ENCODE measurements at places on chromosomes 4 and X.
A peak's percentile ranks its signal among the peaks of the same experiment; 100 is the strongest.

- no peak for DNase-seq
Measured at GRCh38 chr4:104749062-104749461, 254.4 kb upstream of the CXXC4 start.

- no peak for DNase-seq
Measured at GRCh38 chr4:83449009-83449408, 6.6 kb downstream of the HELQ start.

GRCh38 chr4:128571747-128572146 is 237.8 kb upstream of the JADE1 start:
- no peak for DNase-seq

GRCh38 chrX:150438165-150438564 is 75.0 kb downstream of the MAMLD1 start:
- no peak for DNase-seq

- no peak for DNase-seq
Measured at GRCh38 chr4:184815046-184815877, 10.5 kb downstream of the ACSL1 start.

DNA sequence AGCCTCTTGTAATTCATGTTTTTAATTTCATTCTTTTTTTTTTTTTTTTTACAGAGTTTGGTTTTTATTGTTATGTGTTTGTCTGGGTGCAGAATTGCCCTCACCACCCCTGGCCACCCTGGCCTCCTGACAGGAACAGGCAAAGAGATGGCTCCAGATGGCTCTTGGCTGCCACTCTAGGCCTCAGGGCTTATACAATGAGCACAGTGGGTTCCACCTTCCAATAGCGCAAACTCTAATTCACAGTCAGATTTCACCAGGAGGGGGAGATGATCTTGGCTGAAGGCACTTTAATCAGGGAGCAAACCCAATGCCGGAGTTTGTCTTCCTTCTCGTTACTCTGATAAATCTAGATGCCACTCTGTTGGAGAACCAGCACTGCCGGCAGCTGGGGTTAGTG is 24.8 kb downstream of the CPE start:
- no peak for DNase-seq

GRCh38 chr4:1049591-1049905 is 38.1 kb downstream of the FGFRL1 start:
- DNase-seq, result no peak

GRCh38 chr4:87326460-87326859 is 3.8 kb upstream of the HSD17B13 start:
- DNase-seq, result no peak

- no peak for DNase-seq
Measured at GRCh38 chrX:69280933-69281332, 115.7 kb upstream of the PJA1 start.

DNA sequence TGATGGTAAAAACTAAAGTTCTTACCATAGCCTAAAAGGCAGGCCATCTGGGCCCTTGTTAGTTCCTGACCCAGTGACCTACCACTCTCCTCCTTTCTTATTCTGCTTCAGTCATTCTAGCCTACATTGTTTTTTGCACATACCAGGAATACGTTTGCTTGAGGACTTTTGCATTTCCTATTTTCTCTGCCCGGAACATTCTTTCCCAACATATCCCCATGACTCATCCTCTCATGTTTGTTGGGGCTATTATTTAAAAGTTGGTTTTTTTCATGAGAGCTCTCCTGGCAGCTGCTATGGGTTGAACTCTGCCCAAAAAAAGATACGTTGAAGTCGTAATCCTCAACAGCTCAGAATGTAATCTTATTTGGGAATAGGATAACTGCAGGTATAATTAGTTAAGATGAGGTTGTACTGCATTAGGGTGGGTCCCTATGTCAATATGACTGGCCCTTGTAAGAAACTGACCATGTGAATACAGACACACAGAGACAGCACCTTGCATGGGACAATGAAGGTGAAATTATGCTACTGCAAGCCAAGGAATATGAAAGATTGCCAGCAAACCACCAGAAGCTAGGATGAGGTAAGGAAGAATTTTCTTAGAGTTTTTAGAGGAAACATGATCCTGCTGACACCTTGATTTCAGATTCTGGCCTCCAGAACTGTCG is 138.3 kb upstream of the PDHA2 start:
- DNase-seq, result no peak

DNA sequence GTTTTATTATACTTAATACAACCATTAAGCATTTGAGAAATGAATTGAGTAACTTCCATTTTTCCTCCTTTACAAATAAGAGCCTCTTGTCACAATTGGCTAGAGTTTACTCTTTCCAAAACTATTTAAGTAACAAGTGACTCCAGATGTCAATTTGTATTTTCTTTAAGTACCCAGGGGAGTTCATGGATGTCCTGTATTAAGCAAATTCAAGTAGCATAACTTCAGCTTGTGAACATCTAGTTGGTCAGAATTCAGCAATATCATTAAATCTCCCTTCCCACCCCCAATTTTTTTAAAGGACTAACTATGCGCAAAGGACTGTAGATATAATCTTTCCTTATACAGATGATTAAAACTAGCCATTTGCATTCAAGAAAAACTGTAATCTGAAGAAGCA is 1.4 kb upstream of the ADGRL3 start:
- DNase-seq, result no peak

DNA sequence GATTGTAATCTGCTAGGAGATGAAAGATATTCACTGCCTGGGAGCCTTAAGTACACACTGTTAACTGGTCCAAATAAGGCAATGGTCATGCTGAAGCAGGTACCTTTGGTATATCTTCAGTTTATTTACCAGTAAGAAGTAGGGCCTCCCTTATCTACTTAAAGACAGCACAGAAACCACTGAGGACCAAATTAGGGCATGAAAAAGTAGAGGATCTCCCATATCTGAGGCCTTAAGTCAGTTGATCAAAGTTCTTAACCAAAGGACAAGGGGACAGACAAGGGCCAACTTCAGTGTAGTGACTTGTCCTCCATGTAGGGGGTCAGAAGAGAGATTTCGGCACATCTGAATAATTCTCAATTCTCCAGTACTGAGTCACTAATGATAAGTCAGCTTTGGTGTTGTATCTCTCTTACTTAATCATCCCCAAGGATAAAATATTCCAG is 59.1 kb downstream of the AMELX start:
- DNase-seq, result no peak

GRCh38 chr4:34972189-34972588 is 1272.1 kb downstream of the ARAP2 start:
- DNase-seq, result no peak

DNA sequence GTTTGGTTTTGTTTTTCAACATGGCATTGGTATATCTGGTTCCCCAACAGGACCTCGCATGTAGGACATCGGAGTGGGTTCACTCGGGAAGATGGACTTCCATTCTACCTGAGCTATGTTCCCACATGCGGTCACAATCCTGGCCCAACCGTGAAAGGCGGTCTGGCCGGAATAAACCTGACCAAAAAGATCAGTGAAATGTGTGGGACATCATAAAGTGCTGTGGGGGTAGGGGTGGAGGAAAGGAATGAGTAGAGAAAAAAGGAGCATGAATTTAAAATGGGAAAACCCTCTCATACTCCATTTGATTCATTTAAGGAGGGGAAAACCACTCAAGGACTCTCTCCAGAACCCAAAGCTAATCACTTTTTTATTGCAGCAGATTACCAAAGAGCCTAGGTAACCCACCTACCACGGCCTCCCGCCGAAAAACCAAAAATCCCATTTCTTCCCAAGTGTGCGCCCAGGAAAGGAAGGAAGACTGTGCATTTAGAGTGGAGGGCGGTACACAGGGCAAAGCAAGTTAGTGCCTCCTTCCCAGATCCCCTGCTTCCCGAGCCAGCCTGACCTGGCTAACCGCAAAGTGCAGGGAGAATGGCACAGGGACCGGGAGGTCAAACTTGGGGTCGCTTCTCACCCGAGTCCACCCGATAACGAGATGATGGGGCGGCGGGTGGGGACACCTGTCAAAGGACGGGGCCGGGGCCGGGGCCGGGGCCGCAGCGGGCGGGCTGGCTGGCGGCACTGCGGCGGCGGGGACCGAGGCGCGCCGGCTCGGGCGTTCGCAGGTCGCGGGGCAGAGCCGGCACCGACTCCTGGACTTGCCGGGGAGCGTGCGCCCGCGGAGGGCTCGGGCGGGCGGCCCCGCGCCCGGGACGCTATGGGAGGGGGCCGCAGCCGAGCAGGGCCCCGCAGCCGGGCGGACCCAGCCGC is 669 bp downstream of the TMEM150C start:
- no peak for DNase-seq

DNA sequence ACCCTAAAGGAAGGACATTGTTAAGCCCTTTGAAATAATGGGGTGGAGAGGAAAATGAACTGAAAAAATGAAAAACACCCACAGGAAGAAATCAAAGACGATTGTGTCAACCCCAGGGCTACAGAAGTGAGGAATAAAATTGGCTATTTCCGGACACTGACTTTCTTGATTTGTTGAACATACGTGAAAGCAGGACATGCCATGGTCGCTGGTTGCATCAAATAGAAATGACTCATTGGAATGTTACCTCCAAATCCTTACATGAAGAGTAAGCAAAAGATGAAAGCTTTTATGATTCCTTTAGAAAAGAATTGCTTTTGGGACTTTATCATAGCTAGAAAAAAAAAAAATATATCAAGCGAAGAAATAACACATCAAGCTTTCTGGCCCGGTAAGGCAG is 75.3 kb downstream of the DCUN1D4 start:
- DNase-seq, result no peak

GRCh38 chr4:39464886-39465501 is 6.1 kb downstream of the LIAS start:
- peak; percentile 62 for DNase-seq

GRCh38 chr4:25107827-25108516 is 52.3 kb downstream of the SEPSECS start:
- no peak for DNase-seq

DNA sequence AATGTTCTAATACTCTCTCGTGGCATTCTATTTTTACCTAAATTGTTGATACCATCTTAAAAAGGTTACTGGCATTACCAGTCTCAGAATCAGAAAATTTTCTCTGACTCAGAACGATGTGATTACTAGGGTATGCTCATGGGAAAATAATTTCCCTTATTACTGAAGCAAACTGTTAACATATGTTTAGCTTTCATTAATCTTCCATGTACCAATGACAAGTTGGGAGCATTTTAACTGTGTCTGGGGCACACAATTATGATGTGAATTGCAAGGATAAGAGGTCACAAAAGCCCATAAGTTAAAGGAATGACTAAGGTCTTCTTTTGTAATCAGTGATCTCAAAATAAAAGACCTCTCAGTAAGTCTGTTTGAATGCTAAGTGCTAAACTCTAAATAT is 1254.6 kb downstream of the PCDH18 start:
- DNase-seq, result no peak

GRCh38 chrX:45766981-45767501 is 566.4 kb upstream of the DIPK2B start:
- peak; percentile 23 for DNase-seq

DNA sequence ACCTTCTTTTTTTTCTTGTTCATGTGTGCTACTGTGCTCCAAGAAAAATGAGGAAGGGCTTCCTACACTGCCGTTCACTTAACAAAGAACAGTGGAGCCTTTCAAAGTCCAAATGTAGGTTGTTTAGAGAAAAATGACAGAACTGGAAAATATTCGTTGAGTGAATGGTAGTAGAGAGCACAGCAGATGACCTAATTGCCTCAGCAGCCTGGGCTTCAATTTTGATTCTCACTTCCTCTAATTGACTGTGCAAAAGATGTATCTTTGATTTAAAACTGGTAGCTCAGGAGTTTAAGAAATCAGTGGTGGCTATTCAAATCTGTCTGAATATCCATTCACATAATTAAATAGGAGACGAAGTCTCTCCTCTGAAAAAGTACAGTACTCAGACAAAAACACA is 5.2 kb downstream of the NLGN4X start:
- DNase-seq, result no peak

DNA sequence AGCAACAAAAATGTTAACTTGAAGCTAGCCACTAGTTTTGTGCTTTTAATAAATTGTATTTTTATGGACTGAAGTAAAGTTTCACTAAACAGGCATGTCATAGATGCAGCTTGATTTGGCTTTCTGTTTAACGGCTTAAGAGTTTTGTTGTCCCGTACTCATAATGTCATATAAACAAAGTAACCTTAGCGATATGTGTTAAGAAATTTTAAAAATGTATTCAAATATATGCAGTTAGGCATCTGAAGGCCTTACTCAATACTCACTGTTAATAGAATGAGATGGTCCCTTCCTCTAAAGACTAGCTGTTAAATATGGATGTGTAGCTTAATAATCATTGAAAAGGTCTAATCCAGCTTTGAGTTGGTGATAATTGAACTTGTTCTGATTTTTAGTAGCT is 1.0 kb upstream of the SCLT1 start:
- DNase-seq, result no peak

DNA sequence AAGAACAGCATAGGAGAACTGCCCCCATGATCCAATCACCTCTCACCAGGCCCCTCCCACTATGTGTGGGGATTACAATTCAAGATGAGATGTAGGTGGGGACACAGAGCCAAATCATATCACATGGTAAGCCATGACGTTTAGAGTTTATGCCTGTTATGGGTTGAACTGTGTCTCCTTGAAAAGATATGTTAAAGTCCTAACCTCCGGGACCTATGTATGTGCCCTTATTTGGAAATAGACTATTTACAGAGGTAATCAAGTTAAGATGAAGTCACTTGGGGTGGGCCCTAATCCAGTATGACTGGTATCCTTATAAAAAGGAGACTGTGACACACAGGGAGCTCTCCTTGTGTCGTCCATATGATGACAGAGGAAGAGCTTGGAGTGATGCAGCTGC is 25.2 kb upstream of the SLC2A9 start:
- no peak for DNase-seq

- no peak for DNase-seq
Measured at GRCh38 chr4:48962636-48963035, 23.4 kb upstream of the CWH43 start.

DNA sequence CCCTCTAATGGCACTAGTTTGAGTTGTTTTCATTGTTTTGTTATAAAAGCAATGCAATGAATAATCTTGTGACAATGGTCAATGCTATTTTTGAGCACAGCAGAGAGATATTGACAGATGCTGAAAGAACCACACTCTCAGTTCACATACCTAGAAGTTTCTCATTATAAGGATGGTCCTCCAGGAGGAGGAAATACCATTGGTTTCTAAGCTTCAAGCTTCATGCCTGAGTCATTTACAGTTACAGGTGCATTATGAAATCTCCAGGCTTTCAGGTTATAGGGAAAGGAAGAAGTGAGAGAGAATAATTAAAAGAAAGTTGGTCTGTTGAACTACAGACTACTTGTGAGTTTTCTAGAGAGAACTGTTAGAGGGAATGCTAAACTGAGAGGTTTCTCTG is 75.3 kb downstream of the PWWP3B start:
- DNase-seq, result no peak

DNA sequence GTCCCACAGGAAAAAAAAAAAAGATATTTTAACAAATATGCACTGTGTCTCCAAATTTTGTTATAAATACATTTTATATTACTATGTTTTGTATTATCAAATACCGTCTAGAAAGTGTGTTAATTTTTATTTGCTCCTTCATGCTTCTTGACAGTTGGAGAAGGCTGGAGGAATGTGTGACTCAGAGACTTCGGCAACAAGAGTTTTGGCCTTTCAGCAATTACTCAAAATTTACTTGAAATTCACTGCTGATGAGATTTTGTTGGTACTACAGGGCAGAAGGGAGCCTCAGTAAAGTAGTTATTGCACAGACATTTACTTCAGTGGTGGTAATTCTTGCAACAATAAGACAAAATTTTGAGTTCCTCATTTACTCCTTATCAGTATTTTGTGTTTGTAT is 2164.0 kb downstream of the PCDH7 start:
- DNase-seq, result no peak

Data from HL-60 (cell line).